CMK (cell line): ENCODE measurements at places on chromosomes 13 and 19.
A peak's percentile ranks its signal among the peaks of the same experiment; 100 is the strongest.

DNA sequence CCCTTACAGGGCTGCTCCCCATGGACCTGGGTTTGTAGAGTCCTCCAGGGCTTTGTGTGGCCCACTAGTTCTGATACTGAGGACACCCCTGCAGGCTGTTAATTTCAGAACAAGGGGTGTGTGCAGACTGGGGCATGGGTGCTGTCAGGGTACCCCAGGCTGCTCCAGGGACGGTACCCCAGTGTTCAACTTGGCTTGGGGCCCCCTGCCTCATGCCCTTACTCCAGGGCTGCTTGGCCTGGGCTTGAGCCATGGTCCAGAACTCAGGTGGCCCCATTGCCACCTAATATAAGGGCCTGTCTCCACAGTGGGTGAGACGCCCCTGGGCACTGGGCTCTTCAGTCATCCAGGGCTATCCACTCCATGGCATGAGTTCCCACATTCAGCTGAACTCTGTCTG lies 1417.6 kb downstream of the UQCRFS1 start:
- DNase-seq: no peak

DNA sequence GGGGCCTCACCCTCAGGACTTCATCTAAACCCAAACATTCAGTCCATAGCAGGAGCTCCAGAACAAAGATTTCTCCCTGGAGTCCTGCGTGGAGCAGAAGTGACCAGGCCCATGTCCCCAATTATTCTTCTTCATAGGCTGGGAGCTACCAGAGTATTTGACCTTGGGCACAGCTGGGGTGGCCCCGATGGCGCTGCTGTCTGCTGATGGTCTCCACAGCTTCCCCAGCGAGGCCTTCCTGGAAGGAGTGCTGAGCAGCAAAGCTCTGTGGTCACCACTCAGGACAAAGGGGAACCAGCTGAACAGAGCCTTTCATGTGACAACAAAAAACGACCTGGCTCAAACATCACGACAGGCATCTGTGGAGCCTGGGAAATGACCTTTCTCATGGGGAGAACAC lies 62.7 kb upstream of the ARGLU1 start:
- no peak for DNase-seq

DNA sequence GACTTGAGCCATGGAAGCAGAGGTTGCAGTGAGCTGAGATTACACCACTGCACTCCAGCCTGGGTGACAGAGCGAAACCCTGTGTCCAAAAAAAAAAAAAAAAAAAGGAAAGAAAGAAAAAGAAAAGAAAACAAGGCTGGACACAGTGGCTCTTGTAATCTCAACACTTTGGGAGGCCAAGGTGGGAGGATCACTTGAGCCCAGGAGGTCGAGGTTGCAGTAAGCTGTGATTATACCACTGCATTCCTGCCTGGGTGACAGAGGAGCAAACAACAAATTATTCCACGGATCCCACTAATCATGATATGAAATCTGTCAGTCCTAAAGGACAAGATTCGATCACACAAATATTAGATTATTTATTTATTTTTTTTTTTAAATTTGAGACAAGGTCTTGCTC lies 3.1 kb upstream of the MYDGF start:
- DNase-seq: no peak

DNA sequence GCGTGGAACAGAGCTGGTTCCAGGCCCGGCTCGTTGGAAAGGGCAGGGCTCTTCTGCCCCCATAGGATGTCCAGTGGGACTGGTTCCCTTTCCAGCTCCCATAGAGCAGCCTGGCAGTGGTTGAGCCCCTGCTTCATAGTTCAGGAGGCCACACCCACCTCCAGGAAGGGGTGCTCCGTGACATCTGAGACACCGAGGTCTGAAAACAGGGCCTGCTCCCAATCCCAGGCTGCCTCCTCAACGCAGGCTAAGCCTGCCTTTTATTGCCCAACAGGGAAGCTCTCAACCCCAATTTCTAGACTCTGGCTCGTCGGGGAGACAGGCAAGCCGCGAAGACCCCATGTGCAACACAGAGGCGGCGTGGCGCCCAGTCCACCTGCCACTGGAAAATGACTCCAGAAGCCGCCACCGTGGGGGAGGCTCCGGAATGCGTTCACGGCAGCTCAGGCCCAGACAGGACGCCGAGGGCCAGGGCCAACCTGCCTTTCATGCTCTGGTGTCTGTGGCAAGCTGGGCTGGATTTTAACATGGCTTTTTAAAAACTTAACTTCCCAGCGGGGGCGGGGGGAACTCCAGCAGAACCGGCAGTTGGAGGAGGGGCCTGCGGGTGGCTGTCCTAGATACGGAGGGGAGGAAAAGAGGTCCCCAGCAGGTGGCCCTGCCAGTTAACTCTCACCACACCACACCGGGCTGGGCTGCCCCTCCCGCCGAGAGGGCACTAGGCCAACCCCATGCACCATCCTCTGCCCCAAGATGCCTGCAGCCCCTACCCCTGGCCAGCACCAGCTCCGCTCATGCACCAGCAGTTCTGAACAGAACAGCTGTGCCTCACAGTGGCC lies 17.9 kb upstream of the TINCR start:
- DNase-seq: peak; percentile 64

DNA sequence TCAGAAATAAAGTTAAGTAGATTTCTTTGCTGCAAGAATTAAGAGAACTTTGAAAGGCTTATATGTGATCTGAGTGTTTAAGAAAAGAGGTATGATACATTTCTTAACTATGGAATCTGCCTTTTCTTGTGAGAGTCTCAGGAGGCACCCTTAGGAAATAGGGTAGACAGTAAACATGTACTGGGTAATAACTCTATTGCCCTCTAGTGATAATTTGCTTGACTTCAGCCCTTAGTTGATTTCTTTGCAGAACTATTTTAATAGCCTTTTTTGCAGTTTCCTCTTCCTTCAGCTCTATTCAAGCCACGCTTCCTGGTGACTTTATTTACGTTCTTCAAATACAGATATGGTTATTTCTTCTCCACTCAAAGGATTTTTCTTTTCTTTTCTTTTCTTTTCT lies 37.0 kb upstream of the CCNA1 start:
- no peak for DNase-seq

GRCh38 chr13:23668562-23668961 lies 98.3 kb downstream of the TNFRSF19 start:
- DNase-seq: no peak

- DNase-seq: no peak
Measured at GRCh38 chr13:101262306-101262705, 154.0 kb downstream of the NALCN start.

DNA sequence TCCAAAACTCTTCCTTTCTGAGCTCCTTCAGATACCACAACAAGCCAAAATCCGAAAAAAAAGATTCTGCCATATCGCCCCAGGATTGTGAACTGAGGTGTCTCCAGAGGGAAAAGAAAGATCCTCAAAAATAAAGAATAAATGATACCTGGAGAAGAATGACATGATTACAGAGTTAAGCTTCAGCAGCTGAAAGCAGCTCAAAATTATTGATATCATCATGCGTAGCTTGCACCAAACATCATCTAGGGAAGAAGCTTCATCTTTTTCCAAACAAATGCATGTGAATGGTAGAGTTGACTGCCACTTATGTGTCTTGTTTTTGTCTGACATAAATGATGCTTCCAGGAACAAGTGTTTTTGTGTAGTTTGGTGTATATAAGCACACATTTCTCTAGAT lies at the start of gene NLRP9:
Gene NLRP9 (minus strand): TSS at position 101 of the 400 bp plus-strand sequence. CDS start 28 bp downstream, at position 73.
- no peak for DNase-seq

DNA sequence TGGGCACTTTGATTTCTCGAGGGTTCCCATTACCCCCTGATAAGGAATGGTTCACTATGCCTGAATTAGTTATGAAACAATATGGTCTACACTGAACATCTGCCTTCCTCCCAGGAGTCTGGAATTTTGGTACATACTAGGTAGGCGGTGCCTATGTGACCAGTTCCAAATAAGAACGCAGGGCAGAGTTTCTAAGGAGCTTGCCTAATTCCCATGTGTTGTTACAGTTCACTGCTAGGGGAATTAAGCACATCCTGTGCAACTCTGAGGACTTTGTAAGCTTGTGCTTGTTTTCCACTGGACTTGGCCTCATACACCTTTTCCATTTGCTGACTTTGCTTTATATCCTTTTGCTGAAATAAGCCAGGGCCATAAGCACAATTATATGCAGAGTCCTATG lies 29.2 kb downstream of the RBM26 start:
- no peak for DNase-seq

- peak; percentile 87 for DNase-seq
Measured at GRCh38 chr19:52942386-52943133, 19.3 kb upstream of the ZNF888 start.

GRCh38 chr19:18266771-18267686 lies 7.2 kb downstream of the IQCN start:
- no peak for DNase-seq

- no peak for DNase-seq
Measured at GRCh38 chr13:69721631-69722030, 386.0 kb upstream of the ATXN8OS start.

- no peak for DNase-seq
Measured at GRCh38 chr19:51822946-51823345, 28.0 kb downstream of the FPR3 start.

DNA sequence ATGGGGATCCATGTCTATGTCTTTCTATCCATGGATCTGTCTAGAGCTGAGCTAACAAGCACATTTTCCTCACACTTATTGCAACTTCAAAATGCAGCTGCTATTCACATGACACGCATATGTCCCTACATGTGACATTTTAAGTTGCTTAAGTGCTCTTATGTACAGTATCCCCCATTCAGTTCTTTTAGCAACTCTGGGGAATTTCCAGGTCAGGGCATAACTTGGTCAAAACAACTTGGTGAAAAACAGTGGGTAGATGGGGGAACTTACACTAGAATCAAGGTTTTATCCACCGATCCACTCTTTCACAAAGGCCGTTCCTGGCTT lies 73.0 kb downstream of the COL4A1 start:
- no peak for DNase-seq

DNA sequence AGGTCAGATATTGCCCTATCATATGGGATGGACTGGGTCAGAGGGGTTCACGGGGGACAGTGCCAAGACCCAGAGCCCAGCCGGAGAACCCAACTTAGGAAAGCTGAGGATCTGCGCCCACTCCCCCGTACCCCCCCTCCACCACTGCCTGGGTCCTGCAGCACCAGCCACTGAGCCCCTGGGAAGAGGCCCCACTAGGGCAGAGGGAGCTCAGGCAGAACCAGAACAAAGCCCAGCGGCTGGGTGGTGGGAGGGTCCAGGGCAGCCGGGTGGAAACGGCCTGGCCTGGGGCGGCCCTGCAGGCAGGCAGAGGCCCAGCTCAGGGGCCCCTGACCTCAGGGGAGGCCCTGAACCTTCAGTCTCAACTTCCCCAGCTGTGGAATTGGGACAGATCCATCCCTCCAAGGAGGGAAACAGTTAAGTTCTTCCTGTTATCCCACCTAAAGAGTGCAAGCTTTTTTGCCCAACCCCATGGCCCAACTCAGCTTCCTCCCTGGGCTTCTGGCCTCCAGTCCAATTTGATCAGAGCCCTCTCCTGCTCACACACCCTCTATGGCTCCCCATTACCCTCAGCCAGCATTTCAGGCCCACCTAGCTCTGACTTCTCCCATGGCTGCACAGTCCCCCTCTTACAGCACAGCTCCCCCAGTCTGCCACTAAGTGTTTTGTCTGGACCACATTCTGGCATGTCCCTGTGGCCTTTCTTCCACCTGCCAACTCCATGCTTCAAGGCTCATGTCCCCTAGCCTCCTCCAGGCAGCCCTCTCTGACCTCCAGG lies 3.1 kb downstream of the NR2F6 start:
- DNase-seq: no peak
